Stimulated activated CD4-positive, alpha-beta T cell treated with anti-CD3 and anti-CD28 coated beads, Interleukin-2, amount 100 ng/mL, for 4 hours (primary cell): ENCODE measurements at places on chromosomes 2 and 18.

DNA sequence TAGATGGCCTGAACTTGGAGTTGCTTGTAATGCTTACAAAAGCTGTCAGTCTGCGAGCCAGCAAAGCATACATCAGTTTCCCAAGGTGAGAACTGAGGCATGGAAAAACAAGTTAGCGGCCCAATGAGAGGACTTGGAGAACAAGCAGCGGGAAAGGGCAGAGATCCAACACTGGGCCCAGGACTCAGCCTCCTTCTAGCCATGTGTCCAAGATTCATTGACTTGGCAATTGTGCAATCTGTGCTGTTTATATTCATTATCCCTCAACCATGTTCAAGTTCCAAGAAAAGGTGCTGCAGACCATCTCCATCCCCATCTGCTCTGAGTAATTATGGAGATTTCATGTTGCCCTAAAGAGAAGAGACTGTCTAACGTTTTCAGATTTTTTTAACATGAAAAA is 187.4 kb downstream of the ALK start:
- no peak for DNase-seq

- no peak for DNase-seq
These were observed 4.4 kb downstream of the LYPD6B start for GRCh38 chr2:149042881-149043280.

GRCh38 chr2:96342085-96342484 is 6.5 kb downstream of the NCAPH start:
- DNase-seq = no peak

- DNase-seq = no peak
These were observed 121.9 kb upstream of the LGALSL start for GRCh38 chr2:64331849-64332699.

GRCh38 chr2:85401844-85402243 is 8.3 kb downstream of the CAPG start:
- DNase-seq = no peak

- no peak for DNase-seq
These were observed 91.2 kb upstream of the LDAH start for GRCh38 chr2:20914087-20914486.

DNA sequence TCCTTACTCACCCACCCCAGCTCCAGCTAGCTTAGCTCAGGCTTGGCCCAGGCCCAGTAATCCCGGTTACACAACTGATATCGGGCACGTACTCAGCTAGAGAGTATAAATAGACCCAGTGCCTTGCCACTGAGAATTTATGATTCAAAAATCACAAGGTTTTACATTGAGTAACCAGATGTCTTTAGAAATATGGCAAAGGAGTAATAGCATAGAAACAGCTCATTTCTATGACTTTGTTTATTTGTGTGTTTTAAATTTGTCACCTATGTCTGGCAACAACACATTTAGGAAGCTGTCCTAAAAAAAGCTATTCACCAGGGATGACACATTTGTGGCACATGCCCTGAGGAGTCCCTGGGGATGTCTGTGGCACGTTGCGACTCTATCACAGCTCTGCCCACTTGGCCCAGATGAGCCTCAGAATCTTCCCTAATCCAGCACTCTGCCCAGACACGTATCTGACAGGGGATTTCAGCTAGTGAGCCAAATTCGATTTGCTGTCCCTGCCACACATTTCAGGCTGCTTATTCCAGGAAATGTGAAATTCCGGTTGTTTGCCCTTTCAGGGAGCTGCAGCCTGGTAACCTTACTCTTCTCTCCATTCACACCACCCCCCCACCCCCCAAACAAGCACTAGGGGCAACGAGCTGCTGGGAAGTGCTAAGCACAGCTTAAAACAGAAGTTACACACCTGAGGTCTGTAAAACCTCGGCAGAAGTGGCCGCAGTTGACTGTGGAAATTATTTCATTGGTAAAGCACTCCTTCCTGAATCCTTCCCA is 85.4 kb upstream of the ZCCHC2 start:
- DNase-seq = no peak

DNA sequence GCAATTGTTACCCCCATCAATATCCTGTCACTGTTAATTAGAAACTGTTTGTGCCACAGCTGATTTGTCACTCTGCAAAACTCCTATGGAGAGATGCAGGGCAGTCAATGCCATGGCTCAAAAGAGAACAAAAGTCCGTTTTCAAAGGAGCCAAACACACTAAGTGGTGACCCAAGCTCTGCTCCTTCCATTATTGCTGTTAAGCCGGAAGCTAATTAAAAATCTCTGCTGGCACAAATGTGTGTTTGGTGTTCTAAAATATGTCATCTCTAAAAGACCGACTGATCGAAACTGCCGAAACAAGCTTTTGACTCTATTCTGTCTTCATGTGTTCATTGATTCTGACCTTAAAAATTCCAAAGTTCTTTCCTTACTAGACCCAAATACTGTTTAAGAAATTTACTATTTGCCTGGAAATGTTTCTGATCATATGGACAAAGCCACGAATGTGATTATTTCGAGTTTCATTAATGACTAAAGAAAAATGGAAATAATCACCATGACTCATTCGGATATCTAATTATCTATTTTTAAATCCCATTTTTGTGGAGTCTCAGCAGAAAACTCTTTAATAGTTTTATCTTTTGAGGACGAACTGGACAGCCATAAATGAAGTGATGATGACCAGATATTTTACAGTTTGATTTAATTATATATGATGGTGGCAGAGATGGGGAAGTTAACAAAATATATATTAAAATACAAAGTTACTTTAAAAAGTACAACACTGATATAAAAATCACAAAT is 287.6 kb downstream of the SOCS6 start:
- no peak for DNase-seq

DNA sequence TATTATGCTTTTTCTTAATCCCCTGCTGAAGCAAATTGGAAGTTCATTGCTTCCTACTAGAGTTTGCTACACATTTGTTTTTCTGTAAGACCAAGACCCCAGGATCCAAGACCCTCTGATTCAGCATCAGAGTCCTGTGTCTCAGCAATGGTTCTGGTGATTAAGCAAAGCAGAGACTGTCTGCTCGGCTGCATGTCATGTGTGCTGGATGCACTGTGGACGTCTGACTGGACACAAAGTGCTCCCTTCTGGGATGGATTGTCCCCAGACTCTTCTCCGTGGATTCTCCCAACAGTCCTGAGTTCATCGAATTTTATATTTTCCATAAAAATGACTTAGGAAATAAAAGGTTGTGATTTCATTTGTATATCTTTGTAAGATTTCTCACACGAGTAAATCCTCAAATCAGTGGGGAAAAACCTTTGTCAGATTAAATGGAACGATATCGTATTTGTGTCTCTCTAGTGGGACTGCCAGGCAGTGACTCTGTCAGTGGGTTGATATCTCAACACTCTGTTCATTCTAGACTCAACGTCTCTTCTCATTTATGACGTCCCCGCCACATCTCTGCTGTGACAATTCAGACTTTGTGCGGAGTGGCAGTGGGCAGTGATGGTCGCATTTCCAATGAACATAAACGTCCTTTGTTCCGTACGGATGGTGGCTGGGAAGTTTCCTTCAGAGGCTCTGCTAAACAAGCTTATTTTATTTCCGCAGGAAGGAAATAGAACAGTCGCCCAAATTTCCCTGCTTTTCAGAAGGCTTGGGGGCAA is 58.6 kb downstream of the NCAPH start:
- DNase-seq = no peak

- no peak for DNase-seq
These were observed 171.4 kb upstream of the PXDN start for GRCh38 chr2:1915746-1916145.

DNA sequence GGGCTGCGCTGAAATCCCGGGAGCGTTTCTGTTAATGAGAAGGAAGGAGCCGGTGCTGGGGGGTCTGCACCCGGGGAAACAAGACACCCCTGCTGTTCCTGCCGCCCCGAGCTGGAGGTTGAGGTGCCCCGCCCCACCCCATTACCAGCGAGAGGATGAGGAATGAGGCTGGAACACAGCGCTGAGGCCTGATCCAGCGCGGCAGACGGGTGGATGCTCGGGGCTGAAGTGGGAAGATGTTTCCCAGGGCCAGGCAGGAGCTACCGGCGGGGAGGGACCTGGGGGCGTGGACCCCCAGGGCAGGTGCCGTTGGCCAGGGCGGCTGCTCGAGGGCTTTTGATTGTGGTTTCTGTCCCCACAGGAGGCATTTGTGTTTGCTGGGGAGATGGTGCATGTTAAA is 134.3 kb upstream of the CTDP1 start:
- DNase-seq = no peak

- no peak for DNase-seq
These were observed 481.8 kb downstream of the DLGAP1 start for GRCh38 chr18:3973191-3973850.

DNA sequence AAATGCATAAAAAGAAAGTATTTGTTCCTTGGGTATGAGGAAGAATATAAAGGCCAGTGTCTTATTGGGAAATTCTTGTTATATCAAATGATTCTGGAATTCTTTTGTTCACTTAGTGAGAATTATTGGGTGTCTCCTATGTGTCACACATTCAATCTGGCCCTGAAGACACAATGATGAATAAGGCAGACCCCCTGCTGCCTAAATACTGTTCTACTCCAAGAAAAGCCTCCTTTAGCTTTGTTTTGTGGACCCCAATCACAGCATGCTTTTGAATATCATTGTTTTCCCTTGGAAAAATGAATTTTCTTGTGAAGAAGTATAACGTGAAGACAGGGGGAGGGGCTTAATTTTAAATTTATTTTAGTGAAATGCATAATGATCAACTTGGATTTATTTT is 682.4 kb downstream of the LRRTM4 start:
- DNase-seq = no peak

GRCh38 chr2:168231609-168232241 is 15.7 kb downstream of the STK39 start:
- no peak for DNase-seq

DNA sequence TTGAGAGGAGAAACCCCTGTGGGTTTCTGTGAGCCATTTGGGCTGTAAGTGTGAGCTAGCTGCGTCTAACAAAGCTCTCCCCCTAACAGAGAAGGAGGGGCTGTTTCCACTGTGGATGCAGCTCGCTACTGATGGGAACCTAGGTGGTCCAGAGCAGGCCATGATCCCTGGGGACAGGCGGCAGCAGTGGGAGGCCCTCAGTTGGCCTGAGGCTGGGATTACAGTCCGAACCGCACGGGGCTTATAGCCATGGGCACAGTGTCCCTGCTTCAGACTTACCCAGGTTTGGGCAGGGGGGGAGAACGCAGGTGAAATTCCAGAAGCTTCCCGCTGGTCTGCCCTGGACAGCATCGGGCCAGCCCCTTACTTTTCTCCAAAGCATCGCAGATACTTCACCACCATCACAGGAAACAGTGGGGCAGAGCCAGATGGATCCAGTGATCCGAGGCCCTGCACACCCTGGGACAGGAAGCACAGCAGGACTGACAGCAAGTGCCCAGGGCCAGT is 139.4 kb downstream of the SEPTIN10 start:
- no peak for DNase-seq

DNA sequence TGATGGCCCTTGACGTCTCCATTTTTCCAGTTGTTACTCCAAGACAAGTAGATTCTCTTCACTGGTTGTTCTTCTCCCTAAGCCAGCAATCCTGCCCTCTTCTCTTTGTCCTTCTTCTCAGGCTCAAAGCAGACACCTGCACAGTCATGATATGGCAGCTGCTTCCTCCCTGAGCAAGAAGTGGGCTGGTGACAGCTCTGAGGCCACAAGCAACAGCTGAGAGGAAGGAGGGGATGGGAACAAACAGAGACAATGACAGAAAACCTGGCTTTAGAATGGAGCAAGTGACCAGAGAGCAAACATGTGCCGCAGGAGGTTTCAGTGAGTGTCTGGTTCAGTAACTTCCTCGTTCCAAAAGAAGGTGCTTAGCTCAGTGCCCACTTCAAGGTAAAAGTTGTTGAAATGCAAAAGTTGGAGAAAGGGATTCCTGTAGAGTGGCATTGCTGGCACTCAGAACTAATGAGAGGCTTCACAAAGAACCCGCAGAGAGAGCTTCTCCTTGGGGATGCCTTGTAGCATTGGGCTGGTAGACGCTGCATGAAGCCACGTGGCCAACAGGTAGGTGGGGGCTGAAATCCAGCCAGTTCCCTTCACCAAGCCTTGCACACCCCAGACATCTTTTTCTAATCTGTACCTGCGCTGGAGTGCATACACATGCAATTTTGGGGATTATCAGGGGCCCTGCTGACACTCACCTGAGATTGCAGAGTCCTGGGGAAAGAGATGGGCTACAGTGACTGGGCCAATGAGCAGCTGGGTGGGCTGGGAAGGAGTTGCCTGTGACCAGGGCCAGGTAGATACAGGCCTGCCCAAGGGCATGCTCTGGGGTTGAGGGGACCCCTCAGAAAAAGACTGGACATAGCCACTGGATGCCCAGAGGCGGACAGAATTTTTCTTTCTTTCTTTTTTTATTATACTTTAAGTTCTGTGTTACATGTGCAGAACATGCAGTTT is 153.3 kb upstream of the RAB12 start:
- DNase-seq = no peak

- DNase-seq = no peak
These were observed 16.5 kb upstream of the ALPK2 start for GRCh38 chr18:58645398-58645797.
